ENCODE measurements at places on chromosomes 2 and 18.

- no peak for DNase-seq
Measured at GRCh38 chr18:3357516-3357915, 92.5 kb upstream of the TGIF1 start.

DNA sequence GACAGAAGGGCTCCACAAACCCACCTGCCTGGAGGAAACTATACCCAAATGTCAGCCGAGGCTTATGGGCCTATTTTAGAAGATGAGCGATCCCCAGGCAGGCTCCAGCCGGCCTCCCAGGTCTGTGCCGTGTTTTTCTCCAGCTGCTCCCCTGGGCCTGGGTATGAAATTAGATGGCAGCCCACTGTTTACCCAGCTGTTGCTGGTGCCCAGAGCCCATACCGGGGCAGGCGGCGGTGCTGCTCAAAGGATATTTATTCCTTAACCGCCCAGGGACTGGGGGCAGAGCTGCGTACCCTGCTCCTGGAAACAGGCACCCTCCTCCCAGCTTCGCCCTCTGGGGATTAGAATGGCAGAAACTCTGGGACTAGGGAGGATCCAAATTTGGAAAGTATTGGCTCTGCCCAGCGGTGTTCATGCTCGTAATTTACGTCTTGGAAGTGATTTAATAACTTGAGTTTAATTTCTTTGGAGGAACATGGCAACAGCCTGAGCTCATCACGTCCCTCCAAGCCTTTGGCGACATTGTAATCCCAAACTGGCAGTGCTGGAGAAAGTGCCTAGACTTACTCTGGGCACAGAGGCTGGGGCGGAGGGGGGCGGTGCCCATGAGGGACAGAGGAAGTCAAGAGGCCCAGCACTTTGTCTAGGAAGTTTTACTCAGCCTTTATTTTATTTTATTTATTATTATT is 199.2 kb downstream of the KLHL29 start:
- no peak for DNase-seq

GRCh38 chr2:107235491-107236254 is 349.7 kb upstream of the ST6GAL2 start:
- DNase-seq = no peak

DNA sequence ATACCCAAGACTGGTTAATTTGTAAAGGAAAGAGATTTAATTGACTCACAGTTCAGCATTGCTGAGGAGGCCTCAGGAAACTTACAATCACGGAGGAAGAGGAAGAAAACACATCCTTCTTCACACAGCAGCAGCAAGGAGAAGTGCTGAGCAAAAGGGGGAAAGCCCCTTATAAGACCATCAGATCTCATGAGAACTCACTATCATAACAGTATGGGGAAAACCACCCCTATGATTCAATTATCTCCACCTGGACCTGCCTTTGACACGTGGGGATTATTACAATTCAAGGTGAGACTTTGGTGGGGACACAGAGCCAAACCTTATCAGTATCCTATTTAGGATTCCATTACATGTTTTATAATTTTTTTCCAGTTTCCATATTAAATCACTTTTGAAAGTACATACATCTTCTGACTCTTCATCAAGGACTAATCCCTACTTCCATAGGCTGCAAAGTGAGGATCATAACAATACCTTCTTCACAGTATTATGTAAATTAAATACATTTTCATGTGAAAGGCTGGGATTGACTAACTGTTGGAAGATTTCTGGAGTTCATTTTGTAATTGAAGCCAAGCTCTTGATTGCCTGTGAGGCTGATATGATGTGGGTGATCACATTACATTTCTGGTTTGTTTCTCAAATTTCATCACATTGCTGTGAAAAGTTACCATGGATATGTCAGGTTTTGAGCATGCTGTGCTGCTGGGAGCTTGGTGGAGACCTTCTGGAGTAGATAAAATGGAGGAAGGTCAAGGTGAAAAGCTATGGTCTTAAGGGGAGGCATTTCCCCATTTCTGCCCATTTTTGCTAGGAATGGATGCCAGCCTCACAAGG is 31.7 kb upstream of the CERS6 start:
- no peak for DNase-seq

DNA sequence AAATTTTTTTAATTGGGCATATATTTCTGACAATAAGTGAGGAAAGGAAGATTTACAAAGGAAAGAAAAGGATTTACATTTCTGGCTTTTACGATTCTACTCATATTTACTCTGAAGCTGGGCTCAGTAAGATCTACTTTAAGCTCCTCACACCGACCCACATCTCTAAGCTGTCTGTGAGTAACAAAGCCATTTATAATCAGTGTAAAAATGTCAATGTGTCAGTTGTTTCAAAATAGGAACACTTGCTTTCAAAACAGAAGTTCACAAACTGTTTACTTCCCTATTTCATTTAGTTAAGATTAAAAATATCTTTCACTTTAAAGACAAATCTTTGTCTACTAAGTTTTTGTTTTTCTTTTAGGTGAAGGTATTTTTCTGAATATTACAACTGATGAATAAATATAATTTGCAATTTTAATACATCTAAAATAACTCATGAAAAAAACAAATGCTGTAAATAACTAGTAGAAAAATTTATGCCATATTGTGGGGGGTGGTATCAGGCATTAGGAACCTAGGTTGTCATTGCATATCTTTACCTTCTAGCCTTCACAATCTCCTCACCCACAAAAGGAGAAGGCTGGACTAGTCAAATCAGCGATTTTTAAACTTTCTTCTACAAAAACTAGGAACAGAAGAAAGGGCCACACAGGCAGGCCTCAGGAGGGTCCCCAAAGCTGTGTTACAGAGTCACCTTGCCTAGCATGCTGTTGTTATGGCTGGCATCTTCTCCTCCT is 64.5 kb downstream of the TMEM131 start:
- no peak for DNase-seq
